ENCODE measurements at places on chromosomes 1 and 21.

DNA sequence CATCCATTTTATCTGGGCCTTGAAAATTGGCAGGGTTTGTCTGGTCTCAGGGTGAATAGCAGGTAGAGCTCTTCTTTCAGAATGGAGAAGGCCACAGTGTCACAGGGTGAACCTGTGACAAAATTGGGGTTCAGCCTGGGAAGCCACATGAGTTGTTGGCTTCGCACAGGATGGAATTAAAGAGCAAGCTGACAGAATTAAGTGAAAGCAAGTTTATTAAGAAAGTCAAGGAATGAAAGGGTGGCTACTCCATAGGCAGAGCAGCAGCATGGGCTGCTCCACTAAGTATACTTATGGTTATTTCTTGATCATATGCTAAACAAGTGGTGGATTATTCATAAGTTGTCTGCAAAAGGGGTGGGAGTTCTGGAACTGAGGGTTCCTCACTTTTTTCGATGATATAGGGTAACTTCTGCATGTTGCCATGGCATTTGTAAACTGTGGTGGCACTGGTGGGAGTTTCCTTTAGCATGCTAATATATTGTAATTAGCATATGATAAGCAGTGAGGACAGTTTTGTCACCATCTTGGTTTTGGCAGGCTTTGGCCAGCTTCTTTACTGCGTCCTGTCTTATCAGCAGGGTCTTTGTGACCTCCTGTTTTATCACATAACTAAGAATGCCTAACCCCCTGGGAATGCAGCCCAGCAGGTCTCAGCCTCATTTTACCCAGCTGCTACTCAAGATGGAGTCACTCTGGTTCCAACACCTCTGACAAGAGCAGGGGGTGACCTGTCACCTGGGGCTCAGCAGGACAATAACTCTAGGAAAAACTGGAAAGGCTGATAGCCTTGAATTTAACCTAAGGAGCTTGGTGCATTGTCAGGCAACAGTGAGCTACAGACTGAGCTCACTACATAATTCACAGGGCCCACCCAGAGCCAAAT lies 5.1 kb downstream of the IFNAR2 start:
- no peak for ATAC-seq

DNA sequence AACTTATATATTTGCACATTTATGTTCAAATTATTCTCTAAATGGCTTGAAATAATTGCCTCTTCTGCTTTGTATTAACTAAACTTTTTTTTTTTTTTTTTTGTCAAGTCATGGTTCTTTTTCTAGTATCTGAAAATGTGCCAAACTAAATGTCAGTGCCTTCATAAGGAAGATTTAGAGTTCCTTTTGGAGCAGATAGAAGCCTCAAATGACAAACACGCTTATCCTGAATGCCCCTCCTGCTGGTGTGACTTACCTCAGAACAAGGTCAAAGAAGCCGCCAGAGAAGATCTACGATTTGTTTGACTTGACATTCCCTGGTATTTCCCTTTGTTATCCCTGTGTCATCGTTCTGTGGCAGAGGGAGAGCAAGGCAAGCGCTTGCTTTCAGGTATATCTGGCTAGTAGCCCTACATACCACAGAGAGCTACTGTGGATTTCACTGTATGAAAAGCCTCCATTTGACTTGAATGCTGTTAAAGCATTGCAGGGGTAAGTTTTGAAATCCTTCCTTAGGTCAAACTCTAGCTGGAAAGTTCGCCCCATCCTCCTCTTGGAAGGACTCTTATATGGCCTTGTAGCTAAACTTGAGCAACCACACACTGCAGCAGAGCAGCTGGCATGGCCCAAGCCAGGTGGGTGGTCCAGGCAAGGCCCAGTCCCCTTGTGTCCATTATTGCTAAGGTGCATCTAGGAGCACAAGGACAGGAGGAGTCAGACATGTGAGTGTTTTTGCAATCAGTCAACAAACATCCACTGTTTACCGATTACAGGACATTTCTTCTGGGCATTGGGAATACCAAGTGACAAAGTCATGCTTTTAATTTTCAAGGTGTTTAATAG lies 285.4 kb upstream of the USP25 start:
- no peak for ATAC-seq

- ATAC-seq, result peak; percentile 88
Observed at GRCh38 chr1:201361652-201362504, 15.6 kb downstream of the TNNT2 start.

- ATAC-seq, result no peak
Observed at GRCh38 chr1:193569983-193570269, 383.5 kb upstream of the B3GALT2 start.

DNA sequence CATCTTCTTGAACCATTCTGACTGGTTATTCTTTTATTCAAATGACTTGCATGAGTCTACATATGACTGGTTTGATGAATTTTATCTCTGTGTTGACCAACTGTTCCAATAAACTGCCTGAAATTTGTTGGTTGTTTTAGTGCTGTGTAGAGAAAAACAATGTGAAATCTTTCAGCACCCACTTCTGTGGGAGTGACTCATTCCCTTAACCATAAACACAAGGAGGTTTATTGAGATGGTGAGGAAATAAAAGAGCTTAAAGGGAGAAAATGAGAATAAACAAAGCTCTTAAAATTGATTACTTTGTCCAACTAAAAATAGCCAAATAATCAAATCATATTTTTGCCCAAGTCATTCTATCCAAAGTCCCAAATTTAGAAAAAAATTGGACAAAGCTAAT lies 341.1 kb downstream of the TGFB2 start:
- ATAC-seq, result no peak

DNA sequence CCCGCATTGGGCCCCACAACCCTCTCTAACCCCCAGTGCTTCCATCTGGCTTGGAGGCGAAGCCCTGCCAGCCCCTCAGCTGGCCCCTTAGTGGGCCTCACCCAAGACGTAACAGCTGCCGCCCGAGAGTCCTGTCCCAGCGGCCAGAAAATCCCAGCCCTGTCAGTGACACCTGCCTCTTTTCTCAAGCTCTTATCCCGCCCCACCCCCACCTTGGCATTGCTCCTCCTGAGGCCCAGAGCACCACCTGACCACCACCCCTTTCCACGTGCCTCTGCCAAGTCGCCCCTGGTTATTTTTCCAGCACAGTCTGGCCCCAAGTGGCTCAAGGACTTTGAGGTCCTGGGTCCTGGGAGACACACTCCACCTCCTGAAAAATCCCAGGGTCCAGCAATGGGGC lies 5.9 kb upstream of the CTRC start:
- no peak for ATAC-seq

DNA sequence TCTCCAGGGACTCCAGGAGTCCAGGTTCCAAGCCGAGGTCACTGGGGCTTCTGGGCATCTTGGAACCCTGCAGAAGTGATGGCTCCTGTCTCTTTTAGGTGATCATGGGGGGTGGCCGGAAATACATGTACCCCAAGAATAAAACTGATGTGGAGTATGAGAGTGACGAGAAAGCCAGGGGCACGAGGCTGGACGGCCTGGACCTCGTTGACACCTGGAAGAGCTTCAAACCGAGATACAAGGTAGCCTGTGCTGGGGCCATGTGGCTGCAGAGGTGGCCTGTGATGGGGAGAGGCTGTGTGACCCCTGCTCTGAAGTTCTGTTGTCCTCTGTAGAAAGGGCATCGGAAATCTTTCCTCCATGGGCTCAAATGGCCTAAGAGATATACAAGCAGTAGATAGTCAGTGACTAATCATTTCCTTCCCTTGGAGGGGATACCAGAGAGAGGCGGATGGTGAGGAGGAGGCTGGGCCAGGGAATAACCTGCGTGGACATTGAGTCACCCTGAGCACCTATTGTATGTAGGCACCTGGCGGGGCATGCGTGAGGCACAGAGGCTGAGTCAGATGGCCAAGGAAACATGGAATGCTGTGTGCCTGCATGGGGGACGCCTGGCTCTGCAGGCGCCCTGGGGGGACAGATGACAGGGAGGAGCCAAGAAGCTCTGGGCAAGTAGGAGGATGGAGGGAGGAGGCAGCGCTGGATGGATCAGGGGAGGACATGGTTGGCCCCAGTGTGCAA lies 59.0 kb downstream of the ALPL start:
- no peak for ATAC-seq

DNA sequence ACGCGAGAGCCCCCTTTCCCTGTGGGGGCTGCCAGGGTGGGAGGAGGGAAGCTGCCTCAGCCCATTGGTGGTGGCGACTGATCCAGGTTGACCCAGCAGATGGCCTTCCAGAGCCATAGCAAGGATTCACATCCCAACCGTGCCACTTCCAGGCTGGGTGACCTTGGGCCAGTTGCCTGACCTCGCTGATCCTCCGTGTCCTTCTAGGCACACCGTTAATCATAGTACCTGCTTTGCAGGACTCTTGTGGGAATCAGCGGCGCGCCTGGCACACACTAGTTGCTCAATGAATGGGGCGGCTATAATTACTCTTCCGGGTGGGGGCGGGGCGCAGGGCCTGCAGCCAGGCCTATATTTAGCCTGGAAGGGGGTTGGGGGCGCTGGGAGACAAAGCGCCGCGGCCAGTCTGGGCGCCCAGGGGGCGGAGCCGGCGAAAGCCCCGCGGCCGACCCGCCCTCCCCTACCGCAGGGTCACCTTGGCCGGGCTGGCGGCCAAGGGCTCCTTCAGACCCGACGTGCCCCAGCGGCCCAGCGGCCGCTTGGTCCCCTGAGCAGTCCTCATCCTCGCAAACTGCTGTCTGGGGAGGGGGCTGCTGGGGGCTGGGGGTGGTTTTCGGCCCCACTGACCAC lies 5.1 kb downstream of the HSPB7 start:
- no peak for ATAC-seq

- no peak for ATAC-seq
Observed at GRCh38 chr1:157284451-157284850, 146.3 kb upstream of the ETV3 start.

- ATAC-seq, result no peak
Observed at GRCh38 chr1:56773341-56774066, 45.7 kb downstream of the FYB2 start.

GRCh38 chr1:209822706-209823105 lies 5.1 kb upstream of the UTP25 start:
- ATAC-seq, result no peak

DNA sequence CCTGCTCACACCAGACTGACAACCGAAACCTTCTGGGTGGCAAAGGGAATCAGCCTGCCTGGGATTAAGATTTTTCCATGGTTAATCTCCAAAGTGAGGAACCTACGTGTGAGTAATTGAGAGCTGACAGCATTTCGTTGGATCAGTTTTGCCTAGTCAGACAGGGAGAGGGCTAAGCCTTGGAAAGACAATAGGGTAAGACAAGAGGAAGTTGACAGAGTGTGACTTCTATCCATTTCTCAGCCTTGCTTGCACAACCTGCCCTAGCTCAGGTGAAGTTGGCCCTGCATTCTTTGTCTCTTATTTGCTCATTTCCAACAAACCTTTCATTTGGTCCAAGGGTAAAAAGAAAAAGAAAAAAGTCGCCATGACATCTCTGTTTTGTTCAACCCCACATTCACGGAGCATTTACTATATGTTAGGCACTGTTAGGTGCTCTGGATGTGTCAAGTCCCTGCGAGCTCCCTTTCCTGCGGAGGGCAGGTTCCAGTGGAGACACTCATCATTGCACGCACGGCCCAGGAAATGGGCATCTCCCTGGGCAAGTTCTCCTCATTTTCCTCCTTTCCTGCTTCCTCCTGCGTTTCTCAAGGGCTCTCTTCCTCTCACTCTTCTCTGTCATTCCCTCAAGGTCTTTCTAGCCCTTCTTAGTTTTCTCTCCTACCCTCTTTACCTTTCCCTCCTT lies 23.3 kb downstream of the KIRREL1 start:
- no peak for ATAC-seq

DNA sequence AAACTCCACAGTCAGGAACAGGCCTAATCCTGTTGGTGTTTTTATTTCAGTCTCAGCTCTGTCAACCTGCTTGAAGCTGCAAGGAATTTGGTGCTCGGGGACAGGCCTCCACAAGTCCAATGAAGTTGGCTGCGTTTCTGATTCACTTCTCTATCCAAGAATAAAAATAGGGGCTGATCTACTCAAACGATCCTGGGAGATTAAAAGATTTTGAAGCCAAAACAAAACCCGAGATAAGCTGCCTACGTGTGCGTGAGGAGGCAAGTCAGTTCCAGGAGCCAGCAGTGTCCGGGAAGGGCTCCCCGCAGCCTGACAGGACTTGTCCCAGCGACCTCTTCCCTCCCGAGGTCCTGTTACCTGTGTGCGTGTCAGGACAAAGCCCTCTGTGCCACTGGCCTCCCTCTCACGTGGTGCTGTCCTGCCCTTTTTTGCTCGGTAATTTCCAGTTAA lies 98.0 kb downstream of the ETS2 start:
- ATAC-seq, result no peak

- ATAC-seq, result no peak
Observed at GRCh38 chr1:237760951-237761350, 129.8 kb downstream of the ZP4 start.

DNA sequence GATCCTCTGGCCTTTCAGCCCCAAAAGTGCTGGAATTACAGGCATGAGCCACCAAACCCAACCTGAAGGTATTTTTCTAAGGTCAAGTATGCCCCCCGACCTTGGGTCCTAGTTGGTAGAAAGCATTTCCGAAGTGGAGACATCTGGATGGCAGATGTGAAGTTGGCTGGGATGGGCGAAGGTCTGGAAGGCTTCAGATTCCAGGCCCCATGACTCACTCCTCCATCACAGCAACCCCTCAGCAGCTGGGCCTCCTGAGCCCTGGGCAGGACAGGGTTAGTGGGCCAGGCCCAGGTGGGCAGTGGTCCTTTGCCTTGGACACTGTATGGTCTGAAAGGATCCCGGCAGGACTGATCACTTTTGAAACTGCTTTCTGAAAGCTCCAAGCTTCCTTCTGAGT lies 23.3 kb downstream of the NAV1 start:
- peak; percentile 75 for ATAC-seq

DNA sequence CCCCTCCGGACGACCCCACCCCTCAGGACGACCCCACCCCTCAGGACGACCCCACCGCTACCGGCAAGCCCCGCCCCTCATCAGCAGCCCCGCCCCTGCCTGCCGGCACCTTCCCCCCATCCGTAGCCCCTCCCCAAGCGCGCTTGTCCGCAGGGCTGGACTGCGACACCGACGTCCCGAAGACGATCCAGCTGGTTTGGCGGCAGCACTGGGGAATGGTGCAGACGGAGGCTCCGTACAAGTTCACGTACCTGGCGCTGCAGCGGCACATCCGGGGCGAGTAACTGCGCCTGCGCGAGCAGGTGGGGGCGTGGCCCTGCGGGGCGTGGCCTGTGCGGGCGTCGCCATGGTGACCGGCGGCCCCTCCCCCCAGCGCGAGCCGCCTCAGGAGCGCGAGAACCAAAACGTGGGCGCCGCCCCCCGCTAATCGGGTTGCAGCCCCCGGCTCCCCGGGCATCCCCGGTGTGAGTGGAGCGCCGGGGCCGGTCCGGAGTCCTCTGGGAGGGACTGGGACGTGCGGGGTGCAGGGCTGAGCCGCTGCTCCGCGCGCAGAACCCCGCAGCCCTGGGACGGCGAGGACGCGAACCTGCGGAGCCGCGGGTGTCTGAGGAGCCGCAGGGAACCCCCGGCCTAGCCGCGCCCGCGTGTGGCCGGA lies 4.9 kb downstream of the RNF223 start:
- ATAC-seq, result peak; percentile 48
